ENCODE measurements at places on chromosomes 11 and 22.

- no peak overlapping the region for H3K4me3 ChIP-seq
- no peak overlapping the region for H3K27ac ChIP-seq
- H3K27me3 ChIP-seq, result peaks cover 2% of the 10 kb centered on the region
- no peak for DNase-seq
These were observed 83.9 kb upstream of the SNX19 start for GRCh38 chr11:130999992-131000770.

DNA sequence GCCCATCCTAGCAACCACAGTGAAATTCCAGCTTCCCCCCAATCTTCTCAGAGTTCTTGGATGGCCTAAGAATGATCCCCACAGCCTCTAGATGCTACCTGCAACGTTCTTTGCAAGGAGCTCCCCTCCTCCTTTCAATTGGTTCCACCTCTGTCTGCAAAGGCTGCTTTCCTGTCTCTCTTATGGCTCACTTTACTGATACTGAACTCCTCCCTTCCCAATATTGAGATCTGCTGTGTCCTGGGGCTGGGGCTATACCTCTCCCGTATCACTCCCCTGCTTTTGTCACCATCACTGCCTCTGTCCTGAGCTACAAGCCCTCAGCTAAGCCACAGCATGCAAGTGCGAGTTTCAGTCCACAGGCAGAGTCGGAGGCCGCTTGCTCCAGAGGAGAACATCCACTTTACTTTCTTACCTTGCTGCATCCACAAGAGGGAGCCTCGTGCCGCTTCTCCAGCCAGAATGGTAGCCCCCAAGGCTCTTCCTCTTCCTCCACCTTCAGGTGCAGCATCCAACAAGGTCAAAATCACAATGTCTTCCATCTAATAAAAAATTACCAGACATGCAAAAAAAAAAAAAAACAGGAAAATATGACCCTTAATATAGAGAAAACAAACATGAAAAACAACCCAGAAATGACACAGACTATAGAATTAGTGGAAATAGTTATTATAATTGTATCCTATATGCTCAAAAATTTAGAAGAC, 48.6 kb upstream of the TMEM45B start:
- no peaks in the 10 kb centered on the region for H3K36me3 ChIP-seq
- H3K27ac ChIP-seq, result no peak overlapping the region

- no peak for DNase-seq
- peaks cover 29% of the 10 kb centered on the region for H3K4me1 ChIP-seq
- no peak overlapping the region for H3K4me3 ChIP-seq
- H3K27ac ChIP-seq, result no peak overlapping the region
- no peaks in the 10 kb centered on the region for H3K27me3 ChIP-seq
These were observed 5.0 kb downstream of the SLC39A13 start for GRCh38 chr11:47413351-47413750.

- H3K27me3 ChIP-seq, result no peaks in the 10 kb centered on the region
- H3K4me3 ChIP-seq, result no peak overlapping the region
- H3K4me1 ChIP-seq, result no peaks in the 10 kb centered on the region
- no peak overlapping the region for H3K27ac ChIP-seq
- H3K36me3 ChIP-seq, result no peaks in the 10 kb centered on the region
These were observed 5.4 kb downstream of the OR8B12 start for GRCh38 chr11:124538019-124538418.

DNA sequence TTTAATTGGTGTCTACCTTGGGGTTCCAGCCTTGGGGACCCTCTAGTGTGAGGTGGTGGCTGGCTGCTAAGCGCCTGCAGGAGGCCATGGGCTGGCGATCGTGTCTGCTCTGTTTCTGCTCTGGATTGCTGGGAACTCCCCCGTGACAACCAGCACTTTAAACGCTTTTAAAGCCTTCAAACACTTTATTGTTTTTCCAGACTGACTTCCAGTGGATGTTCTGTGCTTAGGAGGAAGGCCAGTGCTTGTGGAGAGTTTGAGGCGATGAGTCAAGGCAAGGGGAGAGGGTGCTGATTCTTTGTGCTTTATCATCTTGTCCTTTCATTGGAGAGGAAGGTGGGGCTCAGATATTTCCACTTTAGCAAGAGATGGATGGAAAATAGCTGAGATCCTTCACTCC, 81.6 kb downstream of the FLI1 start:
- H3K4me1 ChIP-seq, result no peaks in the 10 kb centered on the region
- H3K36me3 ChIP-seq, result peaks cover 5% of the 10 kb centered on the region
- H3K27me3 ChIP-seq, result no peaks in the 10 kb centered on the region
- DNase-seq, result no peak
- H3K27ac ChIP-seq, result no peak overlapping the region
- H3K4me3 ChIP-seq, result no peak overlapping the region

DNA sequence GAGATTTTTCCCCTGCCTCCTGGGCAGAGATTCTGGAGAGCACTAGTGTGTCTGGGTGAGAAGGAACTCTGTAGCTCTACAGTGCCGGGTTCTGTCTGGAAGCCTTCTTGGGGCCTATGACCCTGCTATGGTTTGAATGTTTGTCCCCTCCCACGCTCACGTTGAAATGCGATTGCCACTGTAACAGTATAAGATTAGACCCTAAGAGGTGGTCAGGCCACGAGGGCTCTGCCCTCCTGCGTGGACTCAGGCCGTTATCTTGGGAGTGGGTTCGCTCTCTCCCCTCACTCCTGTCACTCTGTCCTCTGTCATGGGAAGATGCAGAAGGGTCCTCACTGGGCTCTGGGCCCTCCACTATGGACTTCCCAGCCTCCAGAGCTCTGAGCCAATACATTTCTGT, 3.5 kb downstream of the AP5B1 start:
- H3K27me3 ChIP-seq, result no peaks in the 10 kb centered on the region
- DNase-seq, result no peak
- H3K4me1 ChIP-seq, result peaks cover 15% of the 10 kb centered on the region
- H3K36me3 ChIP-seq, result no peaks in the 10 kb centered on the region

DNA sequence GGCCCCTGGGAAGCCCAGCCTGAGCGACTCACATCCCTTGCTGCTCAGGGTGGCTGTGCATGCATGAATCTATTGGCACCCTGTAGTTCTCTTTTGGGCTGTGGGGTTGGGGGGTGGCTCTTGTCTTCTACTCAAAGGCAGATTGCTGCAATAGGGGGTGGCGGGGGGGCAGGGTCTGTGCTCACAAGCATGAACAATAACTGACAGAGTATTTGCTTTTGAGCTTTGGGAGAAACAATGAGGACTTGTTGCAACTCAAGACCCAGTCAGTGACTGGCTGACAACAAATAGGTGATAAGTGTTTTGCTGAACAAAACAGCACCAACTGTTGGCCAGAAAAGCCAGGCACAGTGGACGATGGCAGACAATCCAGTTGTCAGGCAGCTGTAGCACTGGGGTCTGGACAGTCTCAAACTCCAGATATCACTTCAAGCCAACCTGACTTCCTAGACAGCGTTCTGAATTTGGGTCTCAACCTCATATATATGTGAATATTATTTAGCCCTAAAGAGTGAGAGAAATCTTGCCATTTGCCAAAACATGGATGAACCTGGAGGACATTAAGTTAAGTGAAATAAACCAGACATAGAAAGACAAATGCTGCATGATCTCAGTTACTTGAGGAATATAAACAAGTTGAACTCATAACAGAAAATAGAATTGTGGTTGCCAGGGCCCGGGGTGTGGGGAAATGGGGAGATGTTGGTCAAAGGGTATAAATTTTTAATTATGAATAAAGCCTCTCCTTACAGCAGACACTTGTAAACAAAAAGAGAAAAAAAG, 61.7 kb downstream of the ME3 start:
- no peak overlapping the region for H3K4me3 ChIP-seq
- no peaks in the 10 kb centered on the region for H3K36me3 ChIP-seq
- no peaks in the 10 kb centered on the region for H3K27me3 ChIP-seq

DNA sequence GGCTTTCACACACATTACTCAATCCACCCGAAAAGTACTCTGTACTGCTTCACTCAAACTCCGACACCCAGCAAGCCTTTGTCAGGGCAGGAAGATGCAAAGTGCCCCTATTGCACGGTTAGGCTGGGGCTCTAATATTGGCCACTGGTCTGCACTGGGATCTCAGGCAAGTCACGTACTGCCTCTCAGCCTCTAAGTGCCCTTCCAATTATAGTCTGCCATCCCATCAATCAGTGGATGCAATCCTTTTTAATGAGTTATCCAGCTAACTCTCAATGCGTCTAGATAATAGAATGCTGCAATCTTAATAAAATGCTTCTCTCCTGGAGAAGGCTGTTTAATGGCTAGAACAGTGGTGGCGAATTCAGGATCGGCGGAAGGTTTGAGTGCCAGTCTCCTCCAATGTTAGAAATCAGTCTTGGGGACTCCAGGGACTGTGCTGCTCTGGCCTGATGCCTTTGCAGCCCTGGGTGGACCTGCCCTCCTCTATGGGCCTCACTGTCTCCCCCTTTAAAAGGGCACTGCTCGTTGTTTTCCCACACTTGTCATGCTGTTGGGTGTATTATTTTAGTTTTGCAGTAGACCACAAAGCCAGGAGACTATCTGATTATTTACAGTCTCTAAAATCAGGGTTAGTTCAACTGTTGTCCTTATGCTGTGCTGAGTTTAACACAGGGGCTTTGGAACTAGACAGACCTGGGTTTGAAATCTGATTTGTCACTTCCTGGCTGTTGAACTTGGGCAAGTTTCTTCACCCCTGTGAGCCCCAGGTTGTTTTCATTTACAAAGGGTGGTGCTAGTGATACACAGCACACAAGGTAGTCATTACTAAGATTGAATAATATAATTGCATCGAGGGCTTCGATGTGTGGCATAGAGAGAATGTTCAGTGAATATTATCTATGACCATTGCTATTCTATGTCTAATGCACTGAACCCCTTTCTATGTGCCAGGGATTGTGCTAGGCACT, 36.7 kb downstream of the CLMP start:
- no peaks in the 10 kb centered on the region for H3K36me3 ChIP-seq
- no peak overlapping the region for H3K4me3 ChIP-seq
- no peaks in the 10 kb centered on the region for H3K4me1 ChIP-seq

DNA sequence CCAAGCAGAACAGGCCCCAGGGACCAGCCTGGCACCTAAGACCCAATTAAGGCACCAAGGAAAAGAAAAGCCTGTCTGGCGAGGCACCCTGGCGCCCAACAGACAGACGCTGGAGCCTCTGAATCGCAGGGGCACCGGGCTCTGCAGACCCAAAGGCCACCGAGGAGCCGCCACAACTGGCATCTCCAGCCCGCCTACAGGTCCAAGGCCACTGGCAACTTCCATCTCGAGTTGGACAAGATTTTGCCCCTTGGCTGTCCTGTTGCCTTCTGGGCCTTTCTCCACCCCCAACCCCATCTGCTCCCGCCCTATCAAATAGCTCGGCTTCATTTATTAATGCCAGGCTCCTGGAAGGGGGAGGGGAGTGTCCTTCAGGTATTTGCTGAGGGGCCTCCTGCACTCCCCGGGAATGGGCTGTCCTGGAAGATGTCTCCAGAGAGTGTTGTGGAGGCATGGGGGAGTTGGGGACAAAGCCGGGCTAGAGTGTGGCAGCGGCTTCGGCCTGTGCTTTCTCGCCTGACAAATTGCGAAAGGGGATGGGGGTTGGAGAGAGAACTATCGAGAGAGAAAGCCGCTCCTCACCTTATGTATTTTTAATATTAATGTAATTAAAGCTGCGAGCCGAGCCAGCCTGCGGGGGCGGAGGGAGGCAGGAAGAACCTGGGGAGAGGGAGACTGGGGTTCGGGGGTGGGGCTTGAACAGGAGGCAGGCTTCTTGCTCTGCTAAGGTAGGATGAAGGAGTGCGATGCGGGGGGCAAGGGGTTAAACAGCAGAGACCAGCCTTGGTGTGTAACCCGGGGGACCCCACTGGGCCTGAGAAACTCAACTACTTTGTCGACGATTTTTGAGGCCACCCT, 2.0 kb downstream of the DSCAML1 start:
- H3K36me3 ChIP-seq, result no peaks in the 10 kb centered on the region
- no peak overlapping the region for H3K27ac ChIP-seq
- H3K4me1 ChIP-seq, result peaks cover 8% of the 10 kb centered on the region
- H3K4me3 ChIP-seq, result no peak overlapping the region
- peaks cover 31% of the 10 kb centered on the region for H3K27me3 ChIP-seq

Measured in adrenal gland (tissue), 19 donors.